Germinal center (tissue), 1 donor: ENCODE measurements at places on chromosomes 12 and 14.
A peak's percentile ranks its signal among the peaks of the same experiment; 100 is the strongest.

DNA sequence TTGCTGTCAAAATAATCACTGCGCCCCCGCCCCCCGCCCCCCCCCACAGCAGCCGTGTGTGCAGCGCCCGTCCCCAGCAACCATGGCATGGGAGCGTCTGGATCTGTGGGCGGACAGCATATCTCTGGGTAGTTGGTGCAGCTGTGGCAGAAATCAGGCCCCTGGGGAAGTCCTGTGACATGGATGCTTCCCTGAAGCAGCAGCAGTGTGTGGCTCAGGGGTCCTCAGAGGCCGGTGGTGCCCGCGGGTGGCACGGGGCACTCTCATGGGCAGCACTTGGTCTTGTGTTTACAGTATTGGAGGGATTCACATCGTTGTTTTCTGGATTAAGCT lies 19.2 kb downstream of the XRCC3 start:
- DNase-seq: no peak

GRCh38 chr12:63362166-63362565 lies 211.2 kb upstream of the AVPR1A start:
- DNase-seq: no peak

DNA sequence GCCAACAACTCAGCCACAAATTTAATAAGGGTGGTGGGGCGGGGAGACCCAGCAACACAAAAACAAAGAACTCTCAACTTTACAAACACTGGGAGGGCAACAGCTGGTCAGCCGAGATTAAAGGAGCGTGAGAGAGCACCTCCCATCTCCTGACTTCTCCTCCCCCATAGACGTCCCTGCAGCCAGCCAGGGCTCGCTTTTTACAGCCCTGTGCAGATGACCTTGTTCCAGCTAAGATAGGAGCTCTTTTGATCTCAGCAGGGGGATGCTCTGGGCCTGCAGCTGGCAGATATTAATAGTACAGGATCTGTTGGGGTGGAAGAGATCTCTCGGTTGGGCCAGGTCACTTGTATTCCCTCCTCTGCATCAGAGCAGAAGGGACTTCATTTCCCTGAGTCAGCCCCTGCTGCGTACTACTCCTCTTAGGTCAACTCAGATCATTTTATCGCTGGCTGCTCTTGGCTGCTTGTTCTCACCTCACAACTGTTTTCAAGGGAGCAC lies 475.8 kb downstream of the RAD51B start:
- DNase-seq: no peak

DNA sequence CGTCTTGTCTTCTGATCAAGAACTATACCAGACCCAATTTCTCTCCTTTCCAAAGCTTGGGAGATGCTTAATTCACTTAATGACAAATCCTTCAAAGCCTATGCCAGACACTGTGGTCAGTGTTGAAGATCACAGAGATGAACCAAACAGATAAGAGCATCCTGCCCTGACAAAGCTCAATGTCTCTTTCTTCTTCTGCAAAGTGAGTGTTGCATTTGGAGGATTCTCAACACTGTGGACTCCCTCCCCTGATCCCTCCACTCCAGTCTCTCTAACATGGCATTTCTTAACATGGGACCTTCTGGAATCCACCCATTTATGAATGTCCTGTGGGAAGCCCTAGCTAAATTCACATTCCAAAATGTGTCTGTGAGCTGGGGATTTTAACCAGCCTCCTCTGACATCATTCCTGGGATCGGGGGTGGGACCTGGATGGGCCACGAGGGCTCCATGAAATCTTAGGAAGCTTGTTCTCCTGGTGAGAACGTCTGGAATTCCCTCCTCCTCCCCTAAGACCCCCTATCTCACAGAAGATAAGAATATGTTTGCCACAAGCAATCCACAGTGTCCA lies 20.3 kb downstream of the SYNE3 start:
- DNase-seq: no peak

- no peak for DNase-seq
Observed at GRCh38 chr12:82146740-82147139, 211.4 kb downstream of the CCDC59 start.

- DNase-seq: no peak
Observed at GRCh38 chr12:24363177-24363754, 413.8 kb upstream of the SOX5 start.

GRCh38 chr12:121399391-121400331 lies at the start of gene RNF34:
Gene RNF34 (plus strand): TSS chr12:121400118. CDS start chr12:121400213, 95 bp downstream.
- DNase-seq: peak; percentile 98

- DNase-seq: peak; percentile 52
Observed at GRCh38 chr12:9634177-9634803, 26.6 kb upstream of the KLRB1 start.

DNA sequence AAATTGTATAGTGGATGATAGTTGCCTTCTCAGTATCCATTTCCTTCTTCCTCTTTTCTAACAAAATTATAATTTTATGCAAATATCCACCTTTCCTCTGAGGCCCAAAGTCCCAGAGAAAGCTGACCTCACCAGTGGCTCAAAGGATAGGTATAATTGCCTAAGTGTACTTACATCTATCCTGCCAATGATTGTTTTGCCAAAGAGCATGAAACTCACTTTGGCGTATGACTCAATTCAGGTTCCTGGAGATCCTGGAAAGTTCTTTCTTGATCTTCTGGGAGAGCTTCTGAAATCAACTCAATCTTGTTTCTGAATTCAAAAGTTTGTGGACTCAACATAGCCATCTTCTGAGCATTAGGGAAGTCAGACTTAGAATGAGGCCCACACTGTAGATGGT lies 10.5 kb upstream of the RBM25 start:
- peak; percentile 13 for DNase-seq

- no peak for DNase-seq
Observed at GRCh38 chr14:55546212-55546874, 33.7 kb upstream of the KTN1 start.

DNA sequence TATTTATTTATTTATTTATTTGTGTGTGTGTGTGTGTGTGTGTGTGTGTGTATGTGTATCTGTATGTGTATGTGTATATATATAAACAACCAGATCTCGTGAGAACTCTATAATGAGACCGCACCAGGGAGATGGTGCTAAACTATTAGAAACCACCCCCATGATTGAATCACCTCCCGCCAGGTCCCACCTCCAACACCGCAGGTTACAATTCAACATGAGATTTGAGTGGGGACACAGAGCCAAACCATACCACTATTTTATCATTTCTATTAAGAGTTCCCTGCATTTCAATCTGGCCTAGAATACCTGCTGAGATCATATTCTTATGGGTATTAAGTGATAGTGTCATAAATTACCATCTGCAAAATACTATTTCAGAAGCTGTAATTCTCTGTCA lies 243.8 kb upstream of the PLEKHG7 start:
- no peak for DNase-seq
